ENCODE measurements at places on chromosomes 3 and 15. TPM values are rescaled to one million over a fixed set of nuclear protein-coding genes. Genes with fewer than 3 reads are reported as not detected.

DNA sequence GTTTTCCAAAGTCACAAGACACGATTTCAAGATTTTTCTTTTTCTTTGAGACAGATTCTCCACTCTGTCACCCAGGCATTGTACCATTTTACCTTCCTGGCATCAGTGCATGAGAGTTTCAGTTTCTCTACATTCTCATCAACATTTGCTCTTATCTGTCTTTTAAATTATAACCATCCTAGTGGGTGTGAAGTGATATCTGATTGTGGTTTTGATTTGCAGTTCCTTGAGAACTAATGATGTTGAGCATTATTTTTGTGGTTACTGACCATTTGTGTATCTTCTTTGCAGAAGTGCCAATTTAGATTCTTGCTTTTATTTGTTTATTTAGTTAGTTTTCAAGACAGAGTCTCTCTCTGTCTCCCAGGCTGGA is 41.2 kb downstream of the ADIPOQ start:
- DNase-seq = no peak

DNA sequence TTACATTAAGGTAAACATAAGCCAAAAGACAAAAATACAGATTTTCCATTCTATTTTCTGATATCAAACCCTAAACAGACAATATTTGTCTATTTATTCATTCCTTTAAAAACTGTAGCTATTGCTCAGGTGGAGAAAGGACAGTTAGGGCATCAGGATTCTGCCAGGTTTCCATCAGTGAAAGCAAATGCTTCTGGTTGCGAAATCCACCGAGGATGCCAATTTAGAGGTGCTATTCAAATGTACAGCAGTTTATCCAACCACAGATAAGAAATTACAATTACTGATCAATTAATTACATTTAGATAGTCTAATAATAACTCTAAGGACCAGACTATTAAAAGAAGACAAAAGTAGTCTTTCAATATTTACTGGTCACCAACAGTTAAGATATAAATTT is 3.9 kb downstream of the TOMM70 start:
- no peak for DNase-seq

DNA sequence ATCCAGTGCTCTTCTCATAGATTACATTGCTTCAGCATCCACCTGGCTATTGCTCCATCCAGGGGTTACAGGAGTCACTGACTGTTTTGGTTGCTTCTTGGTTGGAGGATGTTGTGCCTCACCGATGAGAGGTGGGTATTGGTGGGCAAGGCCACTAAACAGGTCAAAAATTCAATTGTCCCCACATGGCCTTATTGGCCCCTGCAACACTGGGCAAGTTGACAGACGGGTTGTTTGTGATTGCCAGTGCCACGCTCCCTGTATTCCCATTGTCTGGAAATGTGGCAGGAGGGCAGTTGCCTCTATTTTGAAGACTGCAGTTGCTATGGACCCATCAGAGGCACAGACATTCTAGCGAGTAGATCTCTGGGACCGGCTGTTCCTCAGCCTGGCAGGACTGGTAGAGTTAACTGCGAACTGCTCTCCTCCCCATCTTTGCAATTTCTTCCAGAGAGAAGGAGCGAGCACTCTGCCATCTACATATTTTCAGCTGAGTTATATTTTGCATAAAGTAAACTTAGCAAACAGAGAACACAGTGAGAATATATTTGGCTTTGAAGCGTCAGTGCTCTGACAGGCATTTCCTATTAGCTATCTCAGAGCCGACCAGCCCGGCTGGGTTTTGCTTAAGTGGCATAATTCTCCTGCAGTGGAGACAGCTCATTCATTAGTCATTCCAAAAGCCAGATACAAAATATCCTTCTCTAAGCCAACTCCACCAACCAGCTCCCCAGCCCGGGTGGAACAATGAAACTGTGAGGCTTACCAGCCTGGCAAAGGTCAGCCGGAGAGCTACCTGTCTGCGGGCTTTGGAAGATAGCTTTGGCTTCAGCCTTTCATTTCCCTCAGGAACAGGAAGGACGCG is 26.0 kb upstream of the MAGEF1 start:
- no peak for DNase-seq

DNA sequence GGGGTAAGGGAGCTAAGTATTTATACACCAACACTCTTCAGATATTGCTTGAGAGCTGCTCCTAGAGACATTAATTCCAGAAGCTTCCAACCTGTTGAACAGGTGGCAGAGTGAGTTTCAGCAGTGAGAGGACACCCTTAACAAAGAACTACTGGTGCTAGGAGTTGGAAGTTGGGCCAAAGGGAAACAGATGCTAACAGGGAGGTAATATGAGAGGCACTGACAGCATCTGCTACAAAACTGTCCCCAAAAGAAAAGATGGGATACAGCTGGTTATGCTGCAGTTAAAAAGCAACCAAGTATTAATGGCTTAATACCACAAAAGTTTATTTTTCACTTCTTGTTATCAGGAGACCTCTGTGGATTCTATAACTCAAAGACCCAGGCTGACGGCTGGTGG is 104.5 kb upstream of the SATB1 start:
- no peak for DNase-seq

Gene SLC22A13
- total RNA-seq = 0.17 TPM

Gene GNB5
- total RNA-seq = 113 TPM
